ENCODE measurements at places on chromosomes 11 and 22.

DNA sequence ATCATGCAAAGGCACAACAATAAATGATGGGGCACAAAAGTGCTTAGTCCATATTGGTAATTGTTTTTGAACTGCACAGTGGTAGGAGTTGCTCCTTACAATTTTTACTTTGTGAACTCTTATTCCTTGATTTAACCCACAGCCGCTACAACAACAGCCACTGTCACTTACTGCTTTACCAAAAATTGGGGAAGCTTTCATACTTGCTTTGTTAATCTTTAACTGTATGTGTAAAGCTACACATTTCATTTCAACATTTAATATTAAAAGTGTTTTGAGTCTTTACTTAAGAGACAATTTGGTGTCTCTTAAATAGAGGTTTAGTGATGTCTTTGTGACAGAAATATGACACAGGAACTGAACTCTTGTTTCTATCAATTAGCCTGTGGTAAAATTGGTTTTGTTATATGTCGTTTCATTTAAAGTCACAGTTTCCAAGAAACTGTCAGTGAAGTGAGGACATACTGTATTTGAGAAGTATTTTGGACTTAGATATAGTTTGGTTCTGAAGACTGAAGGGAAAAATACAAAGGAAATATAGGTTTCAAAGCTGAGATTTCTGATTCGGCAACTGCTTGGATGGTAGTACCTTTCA is 6.5 kb upstream of the IL18BP start:
- no peak for DNase-seq

DNA sequence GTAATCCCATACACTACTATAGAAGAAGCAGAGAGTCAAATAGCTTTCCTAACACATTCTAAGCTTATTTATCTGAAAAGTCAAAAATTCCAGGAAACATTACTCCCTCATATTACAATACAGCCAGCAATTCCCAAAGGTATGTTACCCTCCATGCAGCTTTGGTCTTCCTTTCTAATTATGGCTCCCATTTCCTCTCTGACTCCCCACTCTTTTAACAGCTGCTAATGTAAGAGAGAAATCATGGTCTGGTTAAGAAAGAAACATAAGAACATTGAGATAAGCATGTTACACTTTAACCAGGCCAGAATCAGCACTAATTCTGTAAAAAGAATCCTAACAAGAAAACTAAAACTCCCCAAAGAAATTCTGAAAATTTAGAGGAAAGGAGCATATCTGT is 6.8 kb downstream of the PPP2R1B start:
- DNase-seq: no peak

DNA sequence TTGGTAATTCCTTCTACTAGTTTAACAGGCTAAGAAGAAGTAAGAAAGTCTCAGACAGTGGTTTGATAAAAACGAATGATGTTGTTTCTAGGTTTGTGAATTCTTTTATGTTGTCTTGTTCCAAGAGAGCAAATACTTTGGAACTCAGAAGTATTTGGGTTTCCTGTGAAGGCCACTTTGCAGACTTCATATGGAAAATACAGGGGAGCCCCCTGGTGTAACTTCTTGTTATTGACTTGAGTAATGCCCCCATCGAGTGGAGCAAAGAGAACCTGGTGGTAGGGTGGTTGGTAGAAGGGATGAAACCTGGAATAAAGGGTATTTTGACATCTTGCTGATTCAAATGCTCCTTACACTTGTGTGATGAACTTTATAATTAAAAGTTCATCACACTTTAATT is 40.0 kb upstream of the PTH start:
- DNase-seq: no peak

GRCh38 chr11:61153593-61154095 is 7.6 kb downstream of the VPS37C start:
- no peak for DNase-seq

- DNase-seq: no peak
These were observed 62.2 kb upstream of the INCENP start for GRCh38 chr11:62061356-62062222.

GRCh38 chr11:114972105-114972504 is 293.8 kb downstream of the NXPE2 start:
- no peak for DNase-seq

DNA sequence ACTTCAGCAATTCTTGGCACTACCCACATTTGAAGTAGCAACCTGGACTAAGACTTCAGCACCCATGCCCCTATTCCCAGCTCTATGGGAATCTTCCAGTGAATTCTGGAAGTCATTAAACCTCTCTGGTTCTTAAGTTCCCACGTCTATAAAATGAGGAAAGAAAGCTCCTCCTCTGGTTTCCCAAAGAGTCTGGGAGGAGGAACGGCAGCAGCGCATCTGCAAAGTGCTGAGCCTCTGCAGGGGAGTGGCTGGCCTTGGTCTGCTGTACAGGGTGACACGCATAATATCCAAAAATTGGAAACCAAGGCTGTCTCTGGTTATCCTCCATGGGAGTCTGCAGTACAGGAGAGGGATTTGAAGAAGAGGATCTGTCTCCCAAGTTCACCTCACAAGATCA is 73.6 kb upstream of the TP53I11 start:
- no peak for DNase-seq

DNA sequence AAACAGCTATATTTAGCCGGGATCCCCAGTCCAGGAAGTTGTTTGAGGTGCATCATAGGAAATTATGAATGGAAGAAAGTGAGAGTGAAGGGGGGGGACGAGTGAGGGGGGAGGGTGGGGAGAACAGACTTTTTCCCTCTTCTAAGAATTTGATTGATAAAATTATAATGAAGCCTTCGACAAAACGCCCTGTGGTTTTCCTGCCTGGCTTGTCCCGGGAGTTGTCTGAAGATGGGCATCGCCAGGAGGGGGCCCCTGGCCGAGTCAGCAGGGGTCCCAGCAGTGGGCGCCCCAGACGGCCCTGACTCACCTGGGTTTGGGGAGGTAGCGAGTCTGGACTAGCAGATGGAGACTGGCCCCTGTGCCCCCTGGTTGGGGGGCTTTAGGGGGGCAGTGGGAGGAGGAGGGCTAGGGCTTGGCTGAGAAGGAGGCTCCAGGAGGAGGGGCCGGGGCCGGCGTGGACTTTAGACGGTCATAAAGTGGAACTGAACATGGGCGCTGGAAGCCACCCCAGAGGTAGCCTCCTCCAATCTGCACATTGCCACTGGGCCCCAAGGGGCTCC is 336 bp upstream of the LIF start:
- DNase-seq: no peak

- peak; percentile 53 for DNase-seq
These were observed 54.6 kb downstream of the SPECC1L start for GRCh38 chr22:24325105-24325757.

DNA sequence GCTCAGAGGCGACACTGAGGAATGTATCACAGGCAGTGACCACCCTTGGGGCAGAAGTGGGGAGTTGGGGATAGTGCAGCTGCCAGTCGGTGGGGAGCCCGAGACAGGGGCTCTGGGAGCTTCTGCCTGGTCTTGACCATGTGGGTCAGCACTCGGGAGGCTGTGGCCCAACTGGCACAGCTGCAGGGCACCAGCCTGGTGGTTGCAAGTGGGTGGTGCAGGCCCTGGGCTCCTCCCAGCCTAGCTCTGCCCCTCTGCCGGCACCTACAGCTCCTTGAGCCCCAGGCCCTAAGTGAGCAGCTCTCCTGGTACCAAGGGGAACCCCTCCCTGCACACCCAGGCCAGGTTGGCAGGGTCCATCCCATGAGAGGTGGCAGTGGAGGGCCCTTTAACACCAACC is 12.6 kb upstream of the RASL10A start:
- no peak for DNase-seq

GRCh38 chr11:2977113-2977512 is 15.0 kb downstream of the NAP1L4 start:
- DNase-seq: no peak

DNA sequence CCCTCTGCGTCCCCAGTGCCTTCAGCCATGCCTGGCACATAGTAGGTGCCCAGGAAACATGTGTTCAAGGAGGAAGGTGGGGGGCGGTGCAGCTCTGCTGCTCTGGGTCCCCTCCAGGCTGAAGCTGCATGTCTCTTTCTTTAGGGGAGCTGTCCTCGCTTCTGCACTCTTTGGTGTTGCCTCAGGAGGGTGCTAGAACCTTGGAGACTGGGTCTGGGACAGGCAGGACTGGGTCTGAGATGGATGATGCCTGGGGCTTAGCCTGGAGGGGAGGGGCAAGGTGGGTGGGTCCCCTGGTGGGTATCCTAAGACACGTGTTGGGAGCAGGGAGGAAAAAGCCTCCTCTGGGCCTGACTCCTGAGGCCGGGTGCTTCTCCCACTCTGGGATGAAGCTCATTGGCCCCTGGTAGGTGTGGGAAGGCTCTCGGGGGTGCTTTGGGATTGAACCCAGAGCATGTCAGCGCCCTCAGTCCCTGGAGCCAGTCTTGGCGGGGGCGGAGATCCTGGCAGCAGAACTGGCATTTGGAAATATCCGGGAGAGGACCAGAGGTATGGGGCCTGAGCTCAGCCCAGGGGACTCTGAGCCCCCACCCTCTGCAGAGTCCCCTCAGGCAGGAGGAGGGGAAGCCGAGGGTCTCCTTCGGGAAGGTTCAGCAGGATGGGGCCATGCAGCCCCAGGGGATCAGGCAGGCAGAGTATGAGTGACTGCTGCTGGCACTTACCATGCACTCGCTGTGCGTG is 6.7 kb upstream of the GSTP1 start:
- no peak for DNase-seq

DNA sequence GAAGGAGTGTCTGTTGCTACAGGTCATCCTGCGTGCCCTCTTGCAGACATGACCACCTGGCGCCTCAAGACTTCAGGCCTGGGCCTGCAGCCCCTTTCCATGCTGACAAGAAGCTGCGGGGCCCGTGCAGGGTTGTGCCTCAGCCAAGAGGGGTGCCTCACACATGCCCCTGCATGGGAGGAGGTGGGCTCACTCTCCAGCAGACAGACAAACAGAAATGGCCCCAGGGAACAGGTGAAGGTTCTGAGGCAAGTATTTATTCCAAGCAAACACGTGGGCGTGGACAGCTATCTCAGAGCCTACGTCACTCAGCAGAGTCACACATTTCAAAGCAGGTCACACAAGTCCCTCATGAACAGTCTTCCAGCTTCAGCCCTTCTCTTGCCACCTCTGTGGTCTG is 5.9 kb upstream of the SYCE3 start:
- no peak for DNase-seq

GRCh38 chr11:44162662-44163061 is 67.2 kb downstream of the EXT2 start:
- no peak for DNase-seq

- DNase-seq: no peak
These were observed 84.3 kb downstream of the IGLL1 start for GRCh38 chr22:23495614-23496444.

All from GM18507 (cell line).